ENCODE measurements at places on chromosomes 5 and 9.
A peak's percentile ranks its signal among the peaks of the same experiment; 100 is the strongest.

DNA sequence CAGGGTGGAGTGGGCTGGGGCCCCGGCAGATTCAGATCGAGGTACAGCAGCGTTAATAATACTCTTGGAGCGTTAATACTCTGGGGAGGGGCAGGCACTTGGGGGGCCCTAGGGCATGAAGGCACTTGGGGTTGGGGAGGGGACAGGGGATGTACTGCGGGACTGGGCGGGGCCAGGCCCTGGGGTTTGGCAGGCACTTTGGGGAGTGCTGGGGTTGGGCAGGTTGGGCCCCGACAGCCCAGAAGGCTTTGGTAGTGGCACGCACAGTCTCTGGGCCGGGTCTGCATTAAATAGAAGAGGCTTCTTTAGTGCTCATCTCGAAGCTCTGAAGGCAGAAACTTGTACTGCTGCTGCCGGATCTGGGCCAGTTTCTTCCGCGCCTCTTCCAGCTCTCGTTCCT, 7.8 kb upstream of the TPM2 start:
- DNase-seq = no peak

DNA sequence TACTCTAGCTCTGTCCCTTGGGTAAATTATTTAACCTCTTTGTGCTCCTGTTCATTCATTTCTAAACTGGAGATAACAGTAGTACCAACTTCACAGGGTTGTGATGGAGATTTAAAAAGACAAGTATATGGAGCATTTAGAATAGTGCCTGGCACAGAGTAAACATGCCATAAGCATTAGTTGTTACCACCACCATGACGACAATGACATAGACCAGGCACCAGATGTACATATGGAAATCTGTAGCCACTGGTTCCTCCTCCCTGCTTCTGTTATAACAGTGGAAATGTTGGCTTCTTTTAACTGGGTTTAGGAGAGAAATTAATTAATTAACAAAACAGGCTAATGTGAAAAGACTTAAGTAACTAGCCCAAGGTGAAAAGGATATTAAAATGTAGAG, 217.5 kb downstream of the DENND1A start:
- no peak for DNase-seq

DNA sequence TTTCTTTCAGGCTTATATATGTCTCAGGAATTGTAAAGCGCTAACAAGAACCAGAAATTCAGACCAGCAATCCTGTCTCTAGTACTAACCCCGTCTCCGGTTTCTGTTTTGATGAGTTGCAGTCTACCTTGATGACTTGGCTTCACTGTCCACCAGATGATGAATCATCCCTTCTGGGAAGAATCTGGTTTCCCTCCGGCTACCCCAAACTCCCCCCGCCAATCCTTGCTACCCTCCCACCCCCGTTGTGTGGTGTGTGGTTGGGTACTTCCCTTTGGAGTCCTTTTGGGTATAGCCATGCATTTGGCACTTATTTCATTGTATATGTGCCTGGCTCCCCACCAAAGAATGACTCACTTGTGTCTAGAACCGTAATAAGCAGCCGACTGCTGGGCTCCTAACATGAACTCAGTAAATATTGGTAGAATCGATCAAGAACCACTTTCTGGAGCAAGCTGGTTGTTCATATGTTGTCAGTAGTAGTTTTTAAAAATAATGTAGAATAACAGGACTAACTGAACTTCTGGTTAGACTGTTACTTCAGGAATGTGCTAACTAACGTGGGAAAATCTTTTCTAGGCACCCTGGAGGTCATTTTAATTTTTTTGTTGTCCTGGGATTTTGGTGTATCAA, 8.3 kb upstream of the TGFBI start:
- DNase-seq = peak; percentile 53

GRCh38 chr5:157233515-157233914, 32.4 kb upstream of the CYFIP2 start:
- DNase-seq = no peak

DNA sequence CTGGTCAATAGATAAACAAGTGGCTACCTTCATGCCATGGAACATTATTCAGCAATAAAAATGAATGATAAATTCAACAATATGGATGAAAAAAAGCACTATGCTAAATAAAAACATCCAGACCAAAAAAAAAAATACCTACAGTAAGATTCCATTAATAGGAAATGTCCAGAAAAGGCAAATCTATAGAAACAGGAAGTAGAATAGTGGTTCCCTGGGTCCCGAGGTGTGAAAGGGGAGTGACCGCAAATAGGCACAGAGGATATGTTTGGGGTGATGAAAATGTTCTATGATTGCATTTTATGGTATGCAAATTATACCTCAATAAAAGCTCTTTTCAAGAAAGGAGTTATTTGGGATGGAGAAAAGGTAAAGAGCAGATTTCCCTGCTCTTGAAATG, 3.6 kb upstream of the GPR151 start:
- DNase-seq = no peak

GRCh38 chr9:25397746-25398145, 280.5 kb downstream of the TUSC1 start:
- DNase-seq = no peak

GRCh38 chr5:113067635-113068344, 91.2 kb downstream of the DCP2 start:
- no peak for DNase-seq

- no peak for DNase-seq
These were observed 310.4 kb downstream of the ACTL7B start for GRCh38 chr9:108545436-108545835.

- DNase-seq = no peak
These were observed 150.9 kb downstream of the ARHGAP26 start for GRCh38 chr5:142920849-142921612.

GRCh38 chr5:134945041-134945440, 22.7 kb upstream of the CATSPER3 start:
- no peak for DNase-seq

DNA sequence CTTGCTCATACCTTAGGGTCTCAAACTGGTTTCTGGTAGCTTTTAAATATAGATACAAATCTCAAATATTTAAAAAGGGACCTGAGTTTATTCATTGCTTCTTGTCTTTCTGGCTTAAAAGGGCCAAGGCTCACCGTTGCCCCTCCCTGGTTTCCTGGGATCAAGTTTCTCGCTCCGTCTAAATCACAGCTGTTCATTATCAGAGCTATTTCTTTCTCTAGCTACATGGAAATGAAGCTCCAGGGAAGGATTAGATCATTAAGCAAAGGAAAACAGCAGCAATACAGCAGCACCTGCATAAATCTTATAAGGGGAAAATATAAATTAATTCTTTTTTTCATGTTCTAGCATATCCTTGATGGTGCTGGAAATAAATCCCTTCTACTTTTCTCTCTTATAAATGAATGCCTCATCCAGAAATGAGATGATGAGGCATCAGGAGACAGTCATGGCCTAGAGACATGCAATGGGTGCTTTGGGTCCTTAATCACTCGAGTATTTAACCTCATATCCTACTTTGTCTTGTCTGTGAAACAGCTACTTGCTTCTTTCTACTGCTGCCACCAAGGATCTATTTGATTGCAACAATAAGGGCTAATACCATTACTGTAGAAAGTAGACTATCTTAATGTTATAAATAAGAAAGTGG, 320.1 kb downstream of the TRPM3 start:
- no peak for DNase-seq

DNA sequence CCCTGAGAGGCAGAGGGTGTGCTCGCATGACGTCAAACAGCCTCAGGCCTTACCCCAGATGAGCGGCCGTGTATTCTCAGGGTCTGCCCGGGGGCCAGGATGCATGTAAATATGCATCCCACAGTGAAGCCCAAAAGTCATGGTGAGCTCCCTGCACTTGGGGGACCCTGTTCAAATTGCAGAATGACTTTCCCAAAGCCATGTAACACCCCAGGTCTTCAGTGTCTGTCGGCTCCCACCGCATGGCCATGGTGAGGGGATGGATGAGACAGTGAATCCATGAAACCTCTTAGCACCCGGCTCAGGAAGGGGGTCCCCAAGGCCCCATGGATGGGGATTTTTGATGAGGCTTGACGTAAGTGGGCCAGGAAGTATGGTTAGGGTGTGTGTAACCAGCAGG, 9.3 kb upstream of the COL5A1 start:
- no peak for DNase-seq

- DNase-seq = no peak
These were observed 96.5 kb downstream of the EFNA5 start for GRCh38 chr5:107574287-107574686.

DNA sequence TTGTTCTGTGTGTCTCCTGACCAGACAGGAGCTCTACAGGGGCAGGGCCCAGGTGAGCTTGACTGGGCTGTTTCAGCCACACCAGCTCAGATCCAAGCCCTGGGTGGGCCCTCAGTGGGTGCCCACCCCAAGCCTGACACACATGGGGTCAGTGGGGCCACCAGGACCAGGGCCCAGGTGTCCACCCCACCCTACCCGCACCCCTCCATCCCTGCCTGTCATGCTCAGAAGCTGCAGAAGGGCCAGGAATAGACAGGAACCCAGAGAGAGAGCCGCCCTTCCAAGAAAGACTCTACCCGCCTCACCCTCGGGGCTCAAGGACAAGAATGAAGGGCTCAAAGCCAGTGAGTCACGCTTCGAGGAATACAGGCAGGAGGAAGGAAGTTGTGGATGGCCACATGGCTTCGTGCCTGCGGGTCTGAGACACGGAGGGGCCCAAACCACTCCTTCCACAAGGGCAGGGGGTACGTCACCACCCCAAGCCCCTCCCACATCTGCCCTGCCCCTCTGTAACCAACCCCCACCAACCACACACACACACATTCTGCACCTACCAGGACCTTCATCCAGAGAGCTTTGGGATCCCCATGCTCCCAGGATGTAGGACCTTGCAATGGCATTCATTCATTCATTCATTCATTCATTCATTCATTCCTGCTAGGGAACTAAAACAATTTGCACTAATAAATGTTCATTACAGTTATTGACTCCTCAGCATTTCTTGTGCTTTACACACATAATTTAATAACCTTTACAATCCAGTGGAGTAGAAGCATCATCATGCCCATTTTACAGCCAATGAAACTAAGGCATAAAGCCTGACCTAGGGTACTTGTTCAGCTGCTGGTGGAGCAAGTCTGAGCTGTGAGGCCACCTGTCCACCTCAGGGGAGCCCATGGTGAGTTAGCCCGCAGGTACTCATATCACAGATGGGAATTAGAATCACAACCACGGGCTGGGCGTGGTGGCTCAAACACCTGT, 55.9 kb upstream of the STXBP1 start:
- no peak for DNase-seq

GRCh38 chr5:176542135-176542595, 5.0 kb upstream of the RNF44 start:
- no peak for DNase-seq

DNA sequence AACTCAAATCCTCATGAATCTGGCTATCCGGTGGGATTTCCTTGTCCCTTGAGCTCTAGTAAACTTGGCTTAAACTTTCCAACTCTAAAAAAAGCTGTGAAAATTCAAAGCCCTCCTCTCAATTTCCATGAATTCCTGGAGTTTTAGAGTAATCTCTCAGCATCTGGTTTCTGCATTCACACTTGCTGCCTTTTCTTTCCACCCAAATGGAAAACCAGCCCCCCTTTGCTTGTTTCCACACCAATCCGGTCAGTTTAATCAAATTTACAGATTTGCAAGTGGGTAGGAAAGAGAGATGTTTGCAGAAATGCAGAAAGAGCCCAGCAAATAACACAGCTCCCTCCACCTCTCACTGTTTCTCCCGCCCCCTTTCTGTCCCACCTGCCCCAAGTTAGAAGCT, 91.1 kb downstream of the ENC1 start:
- DNase-seq = no peak

- DNase-seq = no peak
These were observed 141.0 kb downstream of the ST8SIA4 start for GRCh38 chr5:100762108-100762507.

Data from NCI-H2029 (cell line).